Activated B cell treated with CpG ODN at 0.5 μM for 24 hours (primary cell): ENCODE measurements at places on chromosomes 3 and 15.

DNA sequence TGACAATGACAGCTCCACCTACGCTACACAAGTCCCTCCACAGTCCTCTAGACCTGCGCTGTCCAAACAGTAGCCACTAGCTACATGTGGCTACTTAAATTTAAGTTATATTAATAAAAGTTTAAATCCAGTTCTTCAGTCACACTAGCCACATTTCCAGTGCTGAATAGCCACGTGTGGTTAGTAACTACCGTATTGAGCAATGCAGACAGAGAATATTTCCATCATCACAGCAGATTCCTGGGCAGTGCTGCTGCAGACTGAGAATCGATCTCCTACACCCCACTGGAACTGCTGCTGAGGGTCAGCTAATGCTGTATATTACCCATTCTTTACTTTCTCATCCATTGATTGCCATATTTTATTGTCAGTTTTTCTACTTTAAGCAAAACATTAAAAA, 40.9 kb downstream of the HDC start:
- no peak for DNase-seq

DNA sequence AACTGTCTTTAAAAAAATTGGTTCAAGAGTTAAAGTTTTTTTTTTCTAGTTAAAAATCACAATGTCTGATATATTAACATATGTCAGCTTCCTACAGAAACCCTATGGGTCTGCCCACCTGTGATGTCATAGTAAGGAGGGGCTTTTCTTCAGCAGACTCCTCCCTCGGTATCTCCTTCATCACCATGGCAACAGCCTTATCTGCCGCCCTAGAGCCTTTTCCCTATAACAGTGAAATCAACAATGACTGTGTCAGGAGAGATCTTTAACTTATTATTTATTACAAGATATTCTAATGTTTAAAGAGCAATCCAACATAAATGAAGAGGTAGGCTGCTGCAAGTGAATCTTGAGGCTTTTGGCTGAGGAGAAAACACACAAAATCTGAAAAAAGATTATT, 138.7 kb downstream of the PEX5L start:
- no peak for DNase-seq

DNA sequence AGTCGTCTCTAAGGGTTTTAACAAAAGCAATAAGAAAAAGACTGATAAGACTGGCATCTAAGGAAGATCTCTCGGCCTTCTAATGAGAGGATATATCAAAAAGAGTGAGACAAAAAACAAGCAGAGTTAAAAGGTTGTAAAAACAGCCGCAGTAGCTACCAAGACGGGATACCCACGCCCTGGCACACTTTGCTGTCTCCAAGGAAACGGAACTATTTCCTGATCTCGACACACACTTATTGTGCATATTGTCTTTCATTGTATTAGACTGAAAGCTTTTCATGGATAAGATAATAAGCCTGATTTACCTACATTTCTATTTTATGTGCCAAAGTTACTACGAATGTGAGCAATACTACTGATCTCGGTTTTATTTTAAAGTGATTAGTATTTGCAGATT, 161.5 kb upstream of the MCTP2 start:
- DNase-seq = no peak

- DNase-seq = no peak
These were observed 2.0 kb upstream of the SOX2 start for GRCh38 chr3:181709537-181710279.

GRCh38 chr15:78023865-78024518, 53.5 kb downstream of the TBC1D2B start:
- DNase-seq = no peak

DNA sequence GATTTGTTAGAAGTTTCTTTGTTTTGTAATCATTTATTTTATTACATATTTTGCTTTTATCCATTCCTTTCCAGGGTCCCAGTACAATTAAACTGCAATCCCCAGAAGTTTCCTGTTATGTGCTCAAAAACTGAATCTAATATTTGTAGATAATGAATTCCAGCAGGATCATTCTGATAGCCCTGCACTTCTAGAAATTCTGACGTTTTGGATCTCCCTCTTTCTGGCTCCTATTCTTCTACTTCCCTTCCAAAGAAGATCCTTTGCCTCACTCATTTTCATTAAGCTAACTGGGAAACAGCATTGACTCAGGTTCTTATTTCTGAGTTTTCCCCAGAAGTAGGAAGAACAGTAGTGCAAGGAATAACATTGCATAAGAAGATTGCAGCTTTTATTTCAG, 9.9 kb downstream of the P3H2 start:
- DNase-seq = no peak

DNA sequence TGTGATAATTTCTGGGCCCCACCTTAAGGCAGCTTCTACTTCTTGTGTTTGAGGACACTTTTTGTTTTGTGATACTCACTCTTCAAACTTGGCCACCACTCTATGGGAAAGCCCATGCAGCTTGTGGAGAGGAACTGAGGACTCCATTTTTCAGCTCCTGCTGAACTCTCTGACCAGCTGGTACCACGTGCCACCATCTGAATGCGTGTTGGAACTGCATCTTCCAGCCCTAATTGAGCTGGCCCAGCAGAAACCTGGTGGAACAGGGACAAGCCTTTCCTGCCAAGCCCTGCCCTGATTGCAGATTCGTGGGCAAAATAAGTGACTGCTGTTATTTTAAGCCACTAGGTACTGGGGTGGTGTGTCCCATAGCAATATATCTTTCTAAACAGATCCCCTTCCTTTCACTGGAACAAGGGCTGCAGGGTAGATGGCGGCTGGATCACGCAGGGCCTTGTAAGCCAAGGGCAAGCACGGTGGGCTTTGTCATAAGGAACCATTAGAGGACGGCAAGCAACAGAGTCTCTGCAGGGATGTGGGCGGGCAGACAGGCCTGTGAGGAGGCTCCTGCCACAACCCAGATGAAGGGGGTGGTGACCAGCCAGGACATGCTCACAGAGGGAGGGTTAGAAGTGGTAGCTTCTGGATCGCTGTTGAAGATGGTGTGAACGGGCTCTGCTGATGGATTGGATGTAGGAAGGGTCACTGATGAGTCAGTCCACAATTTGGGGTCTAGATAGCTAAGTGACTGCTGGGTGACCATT, 9.5 kb downstream of the H1-8 start:
- no peak for DNase-seq

GRCh38 chr3:162072656-162073164, 576.1 kb downstream of the OTOL1 start:
- no peak for DNase-seq

- DNase-seq = no peak
These were observed 11.5 kb upstream of the PDIA5 start for GRCh38 chr3:123055352-123055751.

DNA sequence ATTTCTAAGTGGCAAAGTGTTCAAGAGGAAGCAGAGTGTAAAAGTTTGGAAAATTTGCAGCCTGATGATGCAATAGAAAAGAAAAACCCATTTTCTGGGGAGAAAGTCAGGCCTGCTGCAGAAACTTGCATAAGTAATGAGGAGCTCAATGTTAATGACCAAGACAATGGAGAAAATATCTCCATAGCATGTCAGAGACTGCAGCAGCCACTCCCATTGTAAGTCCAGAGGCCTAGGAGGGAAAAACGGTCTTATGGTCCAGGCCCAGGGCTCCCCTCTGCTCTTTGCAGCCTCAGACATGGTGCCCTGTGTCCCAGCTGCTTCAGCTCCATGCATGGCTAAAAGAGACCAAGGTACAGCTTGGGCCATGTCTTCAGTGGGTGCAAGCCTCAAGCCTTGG, 96.6 kb upstream of the GMNC start:
- DNase-seq = no peak

- no peak for DNase-seq
These were observed 3.3 kb upstream of the CNTN3 start for GRCh38 chr3:74617776-74618175.

GRCh38 chr3:102057781-102058421, 208.6 kb downstream of the NFKBIZ start:
- no peak for DNase-seq

- DNase-seq = no peak
These were observed 48.3 kb downstream of the MB21D2 start for GRCh38 chr3:192869131-192870031.

GRCh38 chr3:57464801-57465200, 79.3 kb downstream of the DNAH12 start:
- DNase-seq = no peak

DNA sequence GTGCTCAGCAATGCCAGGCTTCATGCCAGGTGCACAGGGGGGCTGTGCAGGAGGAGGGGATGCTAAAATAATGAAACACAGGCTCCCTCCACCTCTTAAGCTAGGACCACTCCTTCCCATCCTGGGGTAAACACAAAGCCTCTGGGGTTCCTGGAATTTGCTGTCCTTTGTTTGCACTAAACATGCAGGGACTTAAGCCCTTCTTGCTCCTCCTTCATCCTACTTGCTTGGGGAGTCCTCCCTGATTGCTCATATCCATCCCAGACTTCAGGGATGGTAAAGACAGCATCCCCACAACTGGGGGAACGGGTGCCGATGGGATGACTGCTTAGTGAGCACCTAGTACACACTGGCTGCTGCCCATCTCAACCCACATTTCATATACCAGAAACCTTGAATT, 5.1 kb downstream of the LINGO1 start:
- DNase-seq = no peak

DNA sequence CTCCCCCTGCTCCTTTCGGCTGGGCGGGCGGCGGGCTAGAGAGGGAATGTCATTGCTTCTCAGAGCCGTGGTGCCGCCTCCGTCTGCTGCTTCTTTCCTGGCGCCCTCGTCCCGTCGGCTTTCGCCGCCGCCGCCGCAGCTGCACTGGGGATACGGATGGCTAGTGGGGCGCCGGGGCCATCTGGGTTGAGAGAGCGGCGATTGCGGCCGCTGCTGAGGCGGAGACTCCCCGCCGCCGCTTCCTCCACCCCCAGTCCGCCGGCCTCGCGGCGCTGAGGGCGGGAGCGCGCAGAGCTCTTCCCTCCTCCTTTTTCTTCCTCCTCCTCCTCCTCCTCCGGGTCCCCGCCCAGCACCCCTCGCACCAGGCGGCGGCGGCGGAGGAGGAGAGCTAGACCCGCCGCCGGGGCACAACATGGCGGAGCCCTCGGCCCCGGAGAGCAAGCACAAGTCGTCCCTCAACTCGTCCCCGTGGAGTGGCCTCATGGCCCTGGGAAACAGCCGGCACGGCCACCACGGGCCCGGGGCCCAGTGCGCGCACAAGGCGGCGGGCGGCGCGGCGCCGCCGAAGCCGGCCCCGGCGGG, at the start of gene STT3B:
Gene STT3B (plus strand): TSS at position 339 of the 582 bp plus-strand sequence. CDS start 74 bp downstream, at position 413.
- no peak for DNase-seq

DNA sequence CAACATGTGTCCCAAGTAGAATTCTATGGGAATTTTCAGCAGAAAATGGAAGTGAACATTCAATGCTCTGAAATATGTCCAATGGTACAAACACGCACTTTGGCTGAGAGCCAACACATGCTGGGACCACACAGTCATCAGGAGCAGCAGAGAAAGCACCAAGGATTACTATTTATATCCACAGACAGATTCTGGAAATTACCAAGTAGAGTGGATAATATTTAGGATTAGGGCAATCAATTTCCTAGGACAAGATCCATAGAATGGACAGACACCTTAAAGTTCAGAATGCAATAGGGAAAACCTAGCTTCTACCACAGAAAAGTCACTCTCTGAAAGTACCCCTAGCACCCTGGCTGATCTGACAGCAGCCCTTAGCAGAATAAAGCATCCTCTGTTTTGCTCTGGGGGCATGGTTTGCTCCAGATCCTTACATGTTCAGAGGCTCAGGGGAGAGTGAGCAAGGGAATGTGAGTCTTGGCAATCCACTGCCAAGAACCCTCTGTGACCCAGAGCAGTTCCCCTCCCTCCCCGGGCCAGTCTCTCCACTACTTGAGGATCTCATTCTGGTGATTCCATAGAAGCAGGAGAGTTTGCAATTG, 206.0 kb upstream of the WNT5A start:
- DNase-seq = no peak

- DNase-seq = no peak
These were observed 56.7 kb upstream of the MYRIP start for GRCh38 chr3:39752751-39753150.

- DNase-seq = no peak
These were observed 42.7 kb downstream of the BFSP2 start for GRCh38 chr3:133442518-133442917.

DNA sequence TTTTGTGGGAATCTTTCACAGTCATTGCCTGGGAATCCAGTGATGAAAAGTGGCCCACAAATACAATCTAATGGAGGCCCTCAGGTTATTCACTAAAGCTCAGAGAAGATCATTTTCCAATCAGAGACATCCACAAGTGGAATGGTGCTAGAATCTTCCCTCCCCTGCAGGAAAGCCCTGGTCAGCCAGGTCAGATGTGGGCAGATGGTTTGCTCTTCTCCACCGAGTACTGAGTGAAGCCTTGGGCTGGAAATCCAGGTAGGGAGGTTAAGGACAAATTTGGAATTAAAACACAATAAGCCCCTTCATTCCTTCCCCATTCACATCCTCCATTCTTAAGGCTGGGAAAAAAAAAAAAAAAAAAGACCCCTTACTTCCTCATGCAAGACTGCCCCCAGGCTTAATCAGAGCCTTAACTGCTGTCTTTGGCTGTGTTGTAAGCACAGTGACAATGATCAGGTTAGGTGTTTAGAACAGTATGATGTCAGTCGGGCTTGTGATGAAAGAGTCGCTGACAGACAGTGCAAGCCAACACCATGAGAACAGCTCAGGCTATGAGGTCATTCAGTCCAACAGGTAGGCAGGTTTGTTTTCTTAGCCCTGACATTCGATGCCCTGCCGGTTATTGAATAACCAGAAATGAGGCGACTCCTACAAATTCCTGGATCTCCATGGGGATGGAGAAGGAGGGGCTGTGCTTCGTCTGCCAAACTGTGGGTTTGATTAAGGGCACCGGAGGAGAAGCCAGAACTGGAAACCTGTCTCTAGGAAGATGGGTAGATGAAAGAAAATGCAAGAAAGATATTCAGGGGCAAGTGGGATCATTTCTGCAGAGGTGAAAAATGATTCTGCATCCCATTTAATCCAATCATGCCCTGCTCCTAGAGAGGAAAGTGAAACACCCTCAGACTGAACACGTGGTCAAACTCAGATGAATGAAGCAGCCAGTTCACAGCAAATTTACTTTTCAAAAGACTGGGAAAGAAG, 23.5 kb upstream of the HES1 start:
- DNase-seq = no peak

DNA sequence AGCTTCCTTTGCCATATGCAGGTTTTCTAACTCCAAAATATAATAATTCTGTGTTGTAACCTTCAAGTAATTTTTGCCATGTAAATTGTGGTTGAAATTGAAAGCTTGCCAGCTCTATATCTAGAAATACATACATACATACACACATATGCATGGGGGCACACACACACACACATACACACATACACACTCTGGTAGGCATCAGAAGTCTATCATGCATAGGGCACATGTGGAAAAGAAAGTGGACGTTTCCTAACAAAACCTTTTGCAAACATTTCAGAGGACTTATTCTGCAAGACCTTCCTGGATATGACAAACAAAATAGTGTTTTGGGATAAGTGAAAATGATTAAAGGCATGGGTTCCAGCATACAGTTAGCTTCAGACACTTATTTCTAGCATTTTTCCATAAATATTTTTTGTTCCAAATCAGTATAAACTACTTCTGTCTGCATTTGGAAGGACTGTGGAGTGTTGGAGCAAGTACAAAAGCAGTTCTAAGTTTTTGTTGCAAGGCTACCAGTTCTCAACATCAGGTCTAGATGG, 578.9 kb downstream of the RBMS3 start:
- no peak for DNase-seq

DNA sequence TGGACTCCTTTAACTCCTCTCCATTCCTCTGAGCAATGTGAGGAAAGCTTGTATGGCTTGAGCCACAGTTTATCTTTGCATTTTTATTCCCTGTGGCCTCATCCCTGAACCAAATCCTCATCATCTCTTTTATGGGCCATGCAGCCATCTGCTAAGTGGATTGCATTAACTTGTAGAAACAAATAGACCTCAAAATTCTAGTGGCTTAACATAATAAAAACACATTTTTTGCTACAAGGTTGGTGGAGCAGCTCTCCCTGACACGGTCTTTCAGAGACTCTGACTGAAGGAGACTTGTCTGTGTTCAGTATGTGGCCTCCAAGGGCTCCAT, 135.3 kb downstream of the RPL22L1 start:
- DNase-seq = no peak
